ENCODE measurements at places on chromosomes 6 and 20.

GRCh38 chr6:100892693-100893092, 11.6 kb upstream of the ASCC3 start:
- DNase-seq = no peak

- no peak for DNase-seq
Measured at GRCh38 chr20:2122936-2123335, 21.3 kb downstream of the STK35 start.

- no peak for DNase-seq
Measured at GRCh38 chr6:4503700-4504099, 272.5 kb upstream of the CDYL start.

DNA sequence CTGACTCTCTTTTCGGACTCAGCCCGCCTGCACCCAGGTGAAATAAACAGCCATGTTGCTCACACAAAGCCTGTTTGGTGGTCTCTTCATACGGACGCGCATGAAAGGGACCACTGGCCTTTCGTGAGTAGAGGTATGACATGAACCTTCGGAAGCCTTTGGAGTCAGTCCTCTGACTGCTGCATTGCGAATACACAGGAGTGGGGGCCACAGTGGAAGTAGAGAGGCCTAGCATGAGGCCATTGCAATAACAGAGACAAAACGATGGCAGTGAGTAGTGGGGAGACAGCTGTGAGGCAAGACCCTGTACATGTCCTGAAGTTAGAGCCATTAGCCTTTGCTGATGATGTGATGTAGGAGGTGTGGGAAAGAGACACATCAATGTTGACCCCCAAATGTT, 56.4 kb downstream of the SMPDL3A start:
- DNase-seq = no peak

DNA sequence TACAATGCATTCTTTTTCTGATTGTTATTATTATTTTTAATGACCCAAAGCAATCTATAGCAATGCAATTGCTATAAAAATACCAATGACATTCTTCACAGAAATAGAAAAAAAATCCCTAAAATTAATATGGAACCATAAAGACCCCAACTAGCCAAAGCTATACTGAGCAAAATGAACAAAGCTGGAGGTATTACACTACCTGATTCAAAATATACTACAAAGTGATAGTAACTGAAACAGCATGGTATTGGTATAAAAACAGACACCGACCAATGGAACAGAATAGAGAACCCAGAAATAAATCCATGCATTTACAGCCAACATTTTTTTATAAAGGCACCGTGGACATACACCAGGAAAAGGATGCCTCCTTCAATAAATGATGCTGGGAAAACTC, 60.5 kb upstream of the EEF1A1 start:
- no peak for DNase-seq

DNA sequence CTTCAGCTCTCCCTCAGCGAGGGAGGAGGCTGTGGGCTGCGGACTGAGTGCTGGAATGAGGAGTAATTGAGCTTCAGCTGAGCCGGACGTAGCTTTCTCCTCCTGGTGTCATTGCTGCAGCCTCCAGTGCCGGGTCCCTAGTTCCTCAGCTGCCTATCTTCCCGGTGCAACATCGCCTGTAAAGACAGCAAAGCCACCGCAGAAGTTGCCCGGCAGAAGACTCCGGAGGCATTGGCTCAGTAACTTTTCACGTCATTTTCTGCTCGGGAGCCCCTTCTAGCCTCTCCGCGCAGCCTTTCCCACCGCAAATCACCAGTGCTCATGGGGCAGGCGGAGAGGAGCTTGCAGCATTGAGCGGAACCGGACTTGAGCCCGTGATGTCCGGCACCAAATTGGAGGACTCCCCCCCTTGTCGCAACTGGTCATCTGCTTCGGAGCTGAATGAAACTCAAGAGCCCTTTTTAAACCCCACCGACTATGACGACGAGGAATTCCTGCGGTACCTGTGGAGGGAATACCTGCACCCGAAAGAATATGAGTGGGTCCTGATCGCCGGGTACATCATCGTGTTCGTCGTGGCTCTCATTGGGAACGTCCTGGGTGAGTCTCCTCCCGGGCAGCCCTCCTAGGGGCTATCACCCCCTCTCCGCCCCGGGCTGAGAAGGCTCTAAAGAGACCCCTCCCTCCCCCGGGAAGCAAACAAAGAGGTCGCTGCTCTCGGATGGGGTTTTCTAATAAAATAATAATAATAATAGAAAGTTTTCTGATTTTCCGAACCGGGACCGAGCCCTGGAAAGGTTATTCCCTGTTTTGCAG, at the start of gene HCRTR2:
Gene HCRTR2 (plus strand): TSS at position 305 of the 816 bp plus-strand sequence. CDS start 73 bp downstream, at position 378.
- peak; percentile 1 for DNase-seq

GRCh38 chr6:157265635-157266034, 57.7 kb downstream of the TMEM242 start:
- no peak for DNase-seq

GRCh38 chr20:62426699-62427131, 624 bp downstream of the RBBP8NL start:
- no peak for DNase-seq

DNA sequence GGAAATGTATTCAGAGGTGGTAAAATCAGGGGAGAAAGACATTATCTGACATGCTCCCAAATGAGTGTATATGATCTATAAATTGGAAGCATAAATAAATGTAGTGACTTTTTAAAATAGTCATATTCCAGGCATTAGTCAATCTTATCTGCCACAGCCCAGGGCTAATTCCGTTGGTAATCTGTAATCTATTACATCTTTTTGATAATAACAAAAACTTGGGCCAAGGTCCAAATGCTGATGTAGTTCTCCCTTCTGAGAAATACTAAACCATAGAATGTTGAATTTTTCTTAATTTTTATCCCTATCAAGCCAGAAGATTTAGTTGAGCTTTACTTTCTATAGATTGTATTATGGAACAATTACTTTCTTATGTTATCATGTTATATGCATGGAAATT, 1279.8 kb downstream of the EPHA7 start:
- no peak for DNase-seq

DNA sequence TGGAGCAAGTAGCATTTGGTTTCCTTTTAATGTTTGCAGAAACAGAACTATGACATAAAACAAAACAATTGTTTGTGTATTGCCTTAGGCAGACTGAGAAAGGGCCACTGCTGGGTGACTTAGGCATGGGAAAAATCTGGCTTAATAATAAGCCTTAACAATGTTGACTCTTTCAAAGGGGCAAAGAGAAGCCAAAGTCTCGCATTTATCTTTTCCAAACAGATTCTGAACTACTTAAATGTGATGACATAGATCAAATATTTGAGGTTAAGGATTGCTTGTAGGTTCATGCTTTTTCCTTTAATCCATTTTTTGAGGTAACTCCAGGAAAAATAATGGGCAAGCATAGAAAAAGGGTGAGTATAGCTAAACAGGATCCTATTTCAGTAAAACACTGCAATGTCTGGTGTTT, 39.6 kb downstream of the ADAT2 start:
- DNase-seq = no peak

DNA sequence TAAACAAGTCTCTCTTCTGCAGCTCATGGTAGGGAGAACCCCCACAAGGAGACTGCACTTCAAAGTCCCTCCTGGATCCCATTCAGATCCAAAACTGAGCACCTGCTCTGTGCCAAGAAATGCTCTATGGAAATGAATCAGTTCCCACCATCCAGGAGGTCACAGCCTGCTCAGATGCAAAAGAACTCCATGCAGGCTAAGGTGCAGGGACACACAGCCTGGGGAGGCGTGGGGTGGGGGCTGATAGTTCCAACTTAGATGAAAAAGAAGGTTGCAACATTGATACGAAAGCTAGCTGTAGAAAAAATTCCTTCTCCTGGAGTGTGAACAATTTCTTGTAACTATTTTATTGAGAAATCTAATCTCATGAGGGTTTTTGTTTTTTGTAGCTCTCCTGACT, 111.0 kb upstream of the TMEM170B start:
- DNase-seq = no peak

DNA sequence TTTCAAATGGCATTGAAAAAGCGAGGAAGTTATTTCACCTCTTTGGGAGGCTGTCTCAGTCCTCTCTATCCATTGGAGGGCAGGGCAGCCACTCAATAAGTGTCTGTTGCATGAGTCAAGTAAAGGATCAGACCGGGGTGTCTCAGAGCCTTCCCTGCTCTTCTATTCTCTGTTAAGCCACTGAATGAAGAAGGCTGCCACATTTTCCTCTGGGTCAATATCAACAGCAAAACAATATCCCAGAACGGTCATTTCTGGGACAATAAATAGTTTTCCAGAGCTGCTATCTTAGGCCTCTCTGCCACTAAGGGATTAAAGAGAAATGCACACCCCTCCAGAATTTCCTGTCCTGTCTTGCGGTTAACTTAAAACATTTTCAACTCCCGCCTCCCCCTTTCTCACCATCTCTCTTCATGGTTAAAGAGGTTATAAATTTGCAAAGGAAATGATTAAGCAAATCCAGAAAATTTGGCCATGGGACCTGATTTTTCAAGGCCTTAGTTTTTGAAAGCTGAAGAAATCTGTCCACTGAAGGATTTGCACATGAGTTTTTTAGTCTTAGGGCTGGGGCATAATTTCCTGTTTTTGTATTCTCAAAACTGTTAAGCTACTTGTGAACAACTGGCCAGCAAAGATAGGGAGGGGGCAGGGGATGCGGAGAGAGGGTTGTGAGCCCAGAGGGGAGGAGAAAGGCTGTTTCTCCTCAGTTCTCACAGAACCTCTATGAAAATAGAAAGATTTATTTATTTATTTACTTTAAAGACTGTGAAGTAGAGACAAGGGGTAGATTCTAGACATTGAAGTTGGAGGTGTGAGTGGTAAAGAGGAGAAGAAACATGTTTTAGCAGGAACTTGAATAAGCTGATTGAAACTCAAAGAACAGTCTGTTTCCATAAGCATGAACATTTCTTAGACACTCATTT, 135.7 kb downstream of the BCAS1 start:
- no peak for DNase-seq

- no peak for DNase-seq
Measured at GRCh38 chr20:47999166-47999565, 213.9 kb upstream of the SULF2 start.

- DNase-seq = no peak
Measured at GRCh38 chr20:45344168-45344860, 3.9 kb downstream of the SDC4 start.

DNA sequence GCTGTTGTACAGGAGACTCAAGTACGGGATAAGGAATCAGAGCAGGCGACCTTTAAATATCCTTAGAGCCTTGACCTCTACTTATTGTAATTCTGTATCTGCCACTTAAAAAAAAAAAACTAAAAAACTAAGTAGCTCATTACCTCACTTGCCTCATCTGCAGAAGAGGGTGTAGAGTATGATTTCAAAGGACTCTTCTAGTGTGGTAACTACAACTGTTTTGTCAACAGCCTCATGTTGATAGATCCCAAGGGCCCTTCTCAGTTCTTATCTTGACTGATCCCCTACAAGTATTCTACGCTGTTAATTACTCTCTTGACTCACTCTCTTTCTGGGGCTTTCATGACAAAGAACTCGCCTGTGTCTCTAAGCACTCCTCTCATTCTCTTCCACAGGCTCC, 16.7 kb upstream of the PDYN start:
- no peak for DNase-seq

- no peak for DNase-seq
Measured at GRCh38 chr6:113642714-113643406, 214.3 kb upstream of the MARCKS start.

DNA sequence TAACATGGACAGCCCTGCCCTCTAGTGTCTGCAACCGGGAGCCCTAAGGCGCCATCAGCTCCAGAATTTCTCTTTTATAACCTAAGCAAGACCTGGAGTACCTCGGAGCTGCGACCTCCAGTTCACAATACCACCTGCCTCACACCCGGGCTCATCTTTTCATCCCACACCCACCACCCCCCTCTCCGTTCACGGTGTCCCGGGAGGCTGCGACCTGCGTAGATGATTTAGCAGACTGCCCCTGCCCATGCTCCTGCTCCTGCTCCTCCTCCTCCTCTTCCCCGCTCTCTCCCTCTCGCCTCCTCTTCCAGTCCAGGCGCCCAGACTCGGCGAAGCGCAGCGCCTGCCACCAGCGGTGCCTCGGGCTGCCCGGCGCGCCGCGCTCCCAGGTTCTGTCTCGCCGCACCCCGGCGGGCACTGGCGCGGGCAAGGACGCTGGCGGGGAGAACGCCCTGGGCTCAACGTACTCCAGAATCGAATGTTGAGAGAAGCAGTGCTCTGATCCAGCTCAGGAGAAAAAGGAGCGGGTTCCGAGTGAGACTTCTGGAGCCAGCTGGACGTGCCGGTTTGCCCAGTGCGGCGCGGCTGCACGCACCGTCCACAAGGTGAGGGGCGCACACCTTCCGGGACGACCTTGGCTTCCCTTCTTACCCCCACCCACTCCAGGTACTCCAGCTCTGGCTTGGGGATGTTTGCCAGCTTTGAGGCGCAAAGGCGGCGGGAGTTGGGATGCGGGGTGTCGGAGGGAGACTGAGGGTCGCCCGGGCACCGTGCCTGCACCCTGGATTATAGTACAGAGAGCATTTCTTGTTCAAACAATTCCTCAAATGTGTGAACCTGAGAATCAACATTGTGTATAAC, at the start of gene HTR1E:
Gene HTR1E (plus strand): TSS at position 310 of the 861 bp plus-strand sequence. CDS start 77,807 bp downstream, outside the sequence.
- DNase-seq = peak; percentile 64

DNA sequence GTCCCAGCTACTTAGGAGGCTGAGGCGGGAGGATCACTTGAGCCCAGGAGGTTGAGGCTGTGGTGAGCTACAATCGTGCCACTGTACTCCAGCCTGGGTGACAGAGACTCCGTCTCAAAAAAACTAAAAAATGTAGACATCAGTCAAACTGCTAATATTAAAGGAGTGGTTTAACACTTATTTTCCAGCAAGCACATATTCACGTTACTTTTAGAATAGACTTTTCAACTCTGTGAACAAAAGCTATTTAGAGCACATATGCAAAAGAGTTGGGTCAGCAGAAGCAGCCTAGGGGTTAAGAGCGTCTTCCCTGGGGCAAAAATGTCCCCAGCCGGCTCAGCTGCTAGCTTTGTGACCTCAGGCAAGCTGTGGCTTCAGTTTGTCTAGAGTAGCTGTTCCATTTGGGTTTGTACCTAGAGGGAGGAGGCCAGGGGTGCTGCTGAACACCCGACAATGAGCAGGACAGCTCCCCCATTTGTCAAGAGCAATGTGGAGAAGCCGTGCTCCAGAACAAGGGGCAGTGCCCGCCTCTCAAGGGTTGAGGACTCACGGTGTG, 62.5 kb upstream of the PTGIS start:
- DNase-seq = no peak

GRCh38 chr6:39088331-39088730, 26.7 kb downstream of the SAYSD1 start:
- DNase-seq = peak; percentile 33

GRCh38 chr6:95431637-95432228, 145.6 kb upstream of the MANEA start:
- peak; percentile 41 for DNase-seq

GRCh38 chr6:28258877-28259777, at the start of gene NKAPL:
Gene NKAPL (plus strand): TSS chr6:28259297. CDS start chr6:28259372, 75 bp downstream.
- DNase-seq = no peak

Data from neural crest cell (in vitro differentiated cells).